SJSA1 (cell line): ENCODE measurements at places on chromosomes 16 and 17.

DNA sequence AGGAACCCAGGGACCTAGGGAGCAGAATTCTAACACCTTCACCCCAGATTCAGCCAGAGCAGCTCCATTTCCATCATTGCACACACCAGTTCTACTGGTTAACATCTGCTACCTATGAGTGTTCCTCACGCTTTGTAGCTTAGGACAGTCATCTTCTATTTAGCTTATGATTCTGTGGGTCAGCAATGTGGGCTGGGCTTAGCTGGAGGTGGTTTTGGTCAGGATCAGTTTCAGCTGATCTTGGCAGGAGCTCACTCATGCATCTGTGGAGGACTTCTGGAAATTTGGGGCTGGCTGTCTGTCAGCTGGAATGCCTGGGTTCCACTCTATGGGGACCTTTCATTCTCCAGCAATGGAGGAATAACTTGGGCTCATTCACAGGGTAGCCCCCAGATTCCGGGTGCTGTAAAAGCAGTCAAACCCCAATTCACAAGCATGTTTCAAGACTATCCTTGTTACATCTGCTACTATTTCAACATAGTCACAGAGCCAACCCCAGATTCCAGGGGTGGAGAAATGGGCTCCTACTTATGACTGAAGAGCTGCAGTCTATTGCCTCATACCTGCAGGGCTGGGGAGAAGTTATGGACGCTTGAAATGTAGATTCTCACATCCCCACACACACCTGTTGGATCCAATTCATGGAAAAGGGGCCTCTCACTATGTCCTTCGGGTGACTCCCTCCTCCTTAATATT is 3.4 kb upstream of the HP start:
- no peak for DNase-seq

GRCh38 chr17:1495265-1495989 is 2.9 kb upstream of the MYO1C start:
- no peak for DNase-seq

DNA sequence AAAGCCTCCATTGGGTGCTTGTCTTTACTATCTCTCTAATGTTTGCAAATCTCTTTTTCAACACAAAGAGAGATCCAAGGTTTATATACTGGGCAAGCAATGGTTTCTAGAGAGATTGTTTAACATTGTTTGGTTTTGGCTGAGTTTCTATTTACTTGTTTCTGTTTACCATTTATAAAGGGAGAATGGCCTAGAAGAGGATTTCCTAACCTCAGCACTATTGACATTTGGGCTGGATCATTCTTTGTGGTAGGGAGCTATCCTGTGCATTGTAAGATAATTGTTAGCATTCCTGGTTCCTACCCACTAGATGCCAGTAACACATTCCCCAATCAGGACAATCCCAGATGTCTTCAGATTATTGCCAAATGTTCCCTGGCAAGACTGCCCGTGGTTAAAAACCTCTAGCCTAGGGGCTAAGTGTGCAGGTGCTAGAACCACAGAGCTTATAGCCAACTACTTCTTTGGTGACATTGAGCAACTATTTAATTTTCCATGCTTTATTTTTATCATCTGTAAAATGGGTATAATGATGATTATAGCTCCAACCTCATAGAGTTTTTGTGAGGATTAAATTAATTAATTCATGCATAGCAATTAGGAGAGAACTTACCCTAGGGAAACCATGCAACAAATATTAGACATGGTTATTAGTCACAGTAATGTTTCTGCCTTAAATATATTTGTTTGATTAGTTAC is 413.9 kb upstream of the MAF start:
- no peak for DNase-seq

GRCh38 chr17:31508288-31509094 is 117.0 kb downstream of the RAB11FIP4 start:
- no peak for DNase-seq

- no peak for DNase-seq
Observed at GRCh38 chr16:27361987-27362386, 40.0 kb upstream of the IL21R start.

DNA sequence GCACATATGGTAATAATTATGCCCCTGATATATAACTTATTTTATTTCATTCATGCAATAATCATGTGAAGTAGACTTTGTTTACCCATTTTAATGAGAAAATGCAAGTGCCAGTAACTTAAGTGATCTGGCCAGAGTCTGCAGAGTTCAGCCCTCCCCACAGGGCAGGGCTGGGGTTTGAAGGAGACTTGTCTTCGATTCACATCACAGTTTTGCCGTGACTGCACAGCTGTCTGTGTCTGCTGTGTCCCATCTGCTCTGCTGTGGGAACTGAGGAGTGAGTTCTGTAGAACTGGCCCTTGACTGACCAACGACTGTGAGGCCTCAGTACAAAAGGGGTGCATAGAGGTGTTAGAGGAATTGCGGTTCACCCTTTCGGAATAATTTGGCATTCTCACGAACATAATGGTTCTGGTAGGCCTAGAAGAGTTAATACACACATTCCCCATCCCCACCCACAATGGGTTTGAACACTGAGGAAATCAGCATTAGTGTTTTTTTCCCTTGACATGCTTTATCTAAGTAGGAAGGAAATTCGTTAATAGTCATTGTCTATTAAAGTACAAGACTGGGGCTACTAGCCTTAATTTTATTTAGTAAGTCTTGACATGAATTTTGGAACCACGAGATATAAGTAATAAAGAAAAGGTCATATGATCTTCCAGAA is 113.6 kb upstream of the MON1B start:
- no peak for DNase-seq

GRCh38 chr16:72085002-72085401 is 8.4 kb downstream of the TXNL4B start:
- DNase-seq, result no peak

DNA sequence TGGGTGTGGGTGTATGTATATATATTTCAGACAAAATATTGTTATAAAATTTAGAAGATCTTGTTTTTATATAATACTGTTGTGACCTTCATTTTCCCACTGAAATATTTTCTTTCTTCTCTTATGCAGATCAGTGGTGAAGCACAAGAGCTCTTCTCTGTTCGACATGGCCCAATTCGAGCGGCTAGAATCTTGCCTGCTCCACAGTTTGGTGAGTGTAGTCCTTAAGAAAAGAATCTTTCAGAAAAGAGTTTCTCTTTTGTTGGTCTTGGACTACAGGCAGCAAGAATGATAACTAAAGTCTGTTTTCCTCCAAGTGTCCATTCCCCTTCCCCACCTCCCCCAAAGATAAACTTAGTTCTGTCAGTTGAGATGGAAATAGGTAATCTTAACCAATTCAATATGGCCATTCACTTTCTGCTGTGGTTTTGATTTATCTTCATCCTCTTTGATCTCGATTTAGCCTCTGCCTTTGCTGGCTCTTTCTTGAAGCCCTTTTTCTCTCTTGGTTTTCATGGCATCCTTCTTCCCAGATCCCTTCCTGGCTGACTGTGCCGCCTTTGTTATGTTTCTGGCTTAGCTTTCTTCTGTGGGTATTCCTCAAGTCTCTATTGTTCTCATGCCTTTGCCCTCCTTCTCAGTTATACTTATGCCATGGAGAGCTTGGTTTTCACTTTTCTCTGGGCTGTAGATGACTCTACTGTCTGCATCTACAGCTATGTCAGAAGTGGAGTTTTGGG is 69.6 kb downstream of the BCAS3 start:
- no peak for DNase-seq

DNA sequence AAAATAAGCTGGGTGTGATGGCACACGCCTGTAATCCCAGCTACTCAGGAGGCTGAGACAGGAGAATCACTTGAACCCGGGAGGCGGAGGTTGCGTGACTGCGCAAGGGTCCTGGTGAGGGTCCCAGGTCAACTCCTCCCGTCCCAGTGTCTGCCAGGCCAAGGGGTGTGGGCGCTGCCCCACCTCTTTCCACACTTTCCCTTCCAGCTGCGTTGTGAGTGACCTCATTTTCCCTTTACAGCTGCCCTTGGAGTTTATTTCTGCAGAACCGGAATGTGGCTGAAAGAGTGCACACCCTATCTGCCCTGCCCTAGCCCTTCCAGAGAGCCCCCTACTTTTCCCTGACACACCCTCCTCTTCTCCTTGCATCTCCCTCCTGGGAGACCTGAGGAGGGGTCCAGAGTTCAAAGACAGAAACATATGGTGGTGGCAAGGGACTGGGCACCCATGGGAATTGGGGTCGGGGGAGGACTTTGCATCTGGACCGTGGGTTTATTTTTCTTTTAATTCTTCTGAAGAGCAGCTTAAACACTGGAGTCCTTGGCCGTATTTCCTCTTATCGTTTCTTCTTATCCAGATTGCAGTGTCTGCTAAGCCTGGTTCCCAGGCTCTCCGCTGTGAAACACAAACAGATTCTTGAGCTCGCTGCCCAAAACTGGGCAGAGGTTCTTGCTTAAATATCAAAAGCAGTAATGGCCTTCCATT is 20.9 kb downstream of the MRC2 start:
- DNase-seq, result no peak

DNA sequence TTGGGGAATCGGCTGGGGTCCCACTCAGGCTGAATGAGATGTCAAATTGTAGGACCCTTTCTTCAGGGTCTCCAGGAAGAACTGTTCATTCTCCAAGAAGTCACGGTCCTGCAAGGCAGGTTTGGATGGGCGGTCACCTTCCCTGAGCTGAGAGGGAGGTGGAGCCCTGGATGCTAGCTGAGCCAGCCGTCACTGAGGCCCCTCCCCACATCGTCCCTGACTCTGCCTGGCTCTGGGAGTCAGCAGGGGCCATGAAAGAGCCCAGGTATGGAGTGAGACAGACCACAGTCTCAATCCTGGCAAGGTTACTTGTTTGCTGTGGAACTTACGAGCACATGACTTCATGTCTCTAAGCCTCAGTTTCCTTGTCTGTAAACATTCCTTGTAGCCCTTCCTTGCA is 6.0 kb upstream of the MRPL38 start:
- DNase-seq, result no peak

- no peak for DNase-seq
Observed at GRCh38 chr17:78977997-78978973, 1.4 kb downstream of the LGALS3BP start.

- DNase-seq, result no peak
Observed at GRCh38 chr16:88454523-88454947, 1.5 kb downstream of the ZFPM1 start.

- no peak for DNase-seq
Observed at GRCh38 chr16:29983420-29984136, 9.9 kb downstream of the TAOK2 start.

GRCh38 chr17:77144227-77144626 is 3.5 kb downstream of the SEC14L1 start:
- DNase-seq, result no peak

DNA sequence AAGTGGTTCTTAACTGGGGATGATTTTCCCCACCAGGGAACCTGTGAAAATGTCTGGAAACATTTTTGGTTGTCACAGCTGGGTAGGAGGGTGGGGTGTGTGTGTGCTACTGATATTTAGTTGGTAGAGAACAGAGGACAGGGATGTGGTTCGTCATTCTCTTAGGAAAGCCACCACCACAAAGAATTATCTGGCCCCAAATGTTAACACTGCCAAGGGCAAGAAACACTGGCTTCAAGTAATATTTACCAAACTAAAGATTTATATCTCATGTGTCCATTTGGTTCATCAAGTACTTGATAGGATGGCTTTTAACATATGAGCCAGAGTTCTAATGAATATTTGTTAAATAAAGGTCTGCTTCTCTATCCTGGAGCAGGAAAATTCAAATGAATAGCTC is 19.5 kb downstream of the MPHOSPH6 start:
- DNase-seq, result no peak

GRCh38 chr17:46768540-46768870 is 50.0 kb downstream of the WNT3 start:
- DNase-seq, result no peak

DNA sequence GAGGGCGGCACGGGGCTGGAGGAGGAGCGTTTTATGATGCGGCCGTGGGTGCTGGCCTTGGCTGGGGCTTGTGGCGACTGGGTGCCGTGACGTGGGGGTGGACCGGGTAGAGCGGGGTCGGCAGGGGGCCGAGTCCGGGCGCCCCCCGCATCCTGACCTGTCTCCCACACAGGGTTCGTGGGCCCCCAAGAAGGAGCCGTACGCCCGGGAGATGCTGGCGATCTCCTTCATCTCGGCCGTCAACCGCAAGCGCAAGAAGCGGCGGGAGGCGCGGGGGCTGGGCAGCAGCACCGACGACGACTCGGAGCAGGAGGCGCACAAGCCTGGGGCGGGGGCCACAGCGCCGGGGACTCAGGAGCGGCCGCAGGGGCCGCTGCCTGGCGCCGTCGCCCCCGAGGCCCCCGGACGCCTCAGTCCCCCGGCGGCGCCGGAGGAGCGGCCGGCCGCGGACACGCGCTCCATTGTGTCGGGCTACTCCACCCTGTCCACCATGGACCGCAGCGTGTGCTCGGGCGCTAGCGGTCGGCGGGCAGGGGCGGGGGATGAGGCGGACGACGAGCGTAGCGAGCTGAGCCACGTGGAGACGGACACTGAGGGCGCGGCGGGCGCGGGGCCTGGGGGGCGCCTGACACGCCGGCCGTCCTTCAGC is 81.6 kb downstream of the ARHGAP23 start:
- DNase-seq, result no peak

- DNase-seq, result no peak
Observed at GRCh38 chr16:72894293-72895151, 153.4 kb downstream of the ZFHX3 start.

- DNase-seq, result no peak
Observed at GRCh38 chr17:57388131-57388725, 131.9 kb downstream of the MSI2 start.
